A673 (cell line): ENCODE measurements at places on chromosomes 13 and 19.

DNA sequence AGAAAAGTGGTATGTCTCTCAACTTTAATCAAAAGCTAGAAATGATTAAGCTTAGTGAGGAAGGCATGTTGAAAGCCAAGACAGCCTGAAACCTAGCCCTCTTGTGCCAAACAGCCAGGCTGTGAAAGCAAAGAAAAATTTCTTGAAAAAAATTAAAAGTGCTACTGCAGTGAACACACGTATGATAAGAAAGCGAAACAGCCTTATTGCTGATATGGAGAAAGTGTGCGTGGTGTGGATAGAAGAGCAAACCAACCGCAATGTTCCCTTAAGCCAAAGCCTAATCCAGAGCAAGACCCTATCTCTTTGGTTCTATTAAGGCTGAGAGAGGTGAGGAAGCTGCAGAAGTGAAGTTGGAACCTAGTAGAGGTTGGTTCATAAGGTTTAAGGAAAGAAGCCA lies 96.4 kb downstream of the ZDHHC20 start:
- DNase-seq: no peak

DNA sequence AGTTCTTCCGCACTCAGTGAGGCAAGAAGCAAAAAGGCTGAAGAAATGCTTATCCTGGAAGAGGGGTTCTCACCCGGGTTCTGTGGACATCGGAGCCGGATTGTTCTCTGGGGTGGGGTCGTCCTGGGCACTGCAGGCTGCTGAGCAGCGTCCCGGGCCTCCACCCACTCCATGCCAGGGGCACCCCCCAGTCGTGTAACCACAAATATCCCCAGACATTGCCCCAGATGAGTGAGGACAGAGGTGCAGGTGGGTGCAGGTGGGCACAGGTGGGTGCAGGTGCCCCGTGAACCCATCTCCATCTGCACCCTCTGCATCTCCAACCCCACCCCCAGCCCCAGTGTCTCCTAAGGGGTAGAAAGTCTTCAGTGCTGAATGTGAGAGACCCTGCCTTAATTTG lies 67.5 kb downstream of the GNG7 start:
- DNase-seq: no peak

GRCh38 chr13:58907347-58907746 lies 1256.4 kb downstream of the DIAPH3 start:
- DNase-seq: no peak

DNA sequence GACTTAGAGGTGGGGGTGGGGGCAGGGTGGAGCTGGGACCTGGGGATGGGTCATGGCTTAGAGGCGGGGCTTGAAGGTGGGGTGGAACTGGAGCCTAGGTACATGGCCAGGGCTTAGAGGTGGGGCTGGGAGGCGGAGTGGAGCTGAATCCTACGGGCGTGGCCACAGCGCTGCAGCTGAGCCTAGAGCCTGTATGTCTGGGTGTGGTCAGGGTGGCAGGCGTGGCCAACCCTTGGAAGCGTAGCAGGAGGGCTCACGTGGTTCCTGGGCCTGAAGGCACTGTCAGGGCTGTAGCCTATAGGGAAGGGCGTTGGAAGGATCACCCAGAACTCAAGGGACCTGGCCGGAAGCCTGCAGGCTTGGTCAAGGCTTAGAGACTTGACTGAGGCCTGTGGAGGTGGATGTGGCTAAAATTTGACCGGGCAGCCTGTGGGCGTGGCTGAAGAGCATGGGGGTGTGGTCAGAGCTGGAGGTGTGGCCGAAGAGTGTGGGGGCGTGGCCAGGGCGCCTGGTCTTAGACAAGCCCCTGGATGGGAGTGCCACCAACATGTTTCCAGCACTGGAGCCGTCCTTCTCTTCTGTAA lies 24.3 kb downstream of the COLGALT1 start:
- peak; percentile 50 for DNase-seq

DNA sequence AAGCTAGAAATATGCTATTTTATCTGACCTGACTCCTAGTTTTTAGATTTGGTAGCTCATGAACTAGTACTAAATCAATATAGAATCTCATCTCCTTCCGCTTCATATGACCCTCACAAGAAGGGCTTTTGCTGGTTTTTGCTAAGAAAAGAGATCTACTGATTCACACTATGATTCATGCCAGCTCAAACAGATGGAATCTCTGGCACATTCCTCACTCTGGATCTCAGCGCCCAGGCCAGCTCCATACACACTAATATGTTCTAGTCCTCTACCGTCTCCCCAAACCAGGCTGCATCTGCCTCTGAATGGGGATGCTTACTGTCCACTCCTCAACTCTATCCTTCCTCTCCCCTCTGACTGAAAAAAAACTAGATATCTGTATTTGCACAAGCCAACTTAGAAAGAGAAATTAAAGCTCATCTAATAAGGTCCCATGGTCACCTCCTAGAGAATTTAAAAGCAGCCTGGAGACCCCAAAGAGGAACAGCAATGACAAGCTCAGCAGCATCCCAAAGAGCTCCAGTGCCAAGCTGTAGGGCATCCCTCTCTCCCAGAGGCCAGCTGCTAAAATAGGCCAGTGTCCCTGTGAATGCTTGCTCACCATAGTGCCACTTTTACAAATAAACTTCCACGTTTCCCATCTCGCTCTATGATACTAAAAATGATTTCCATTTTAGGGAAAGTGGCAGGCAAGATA lies 74.9 kb downstream of the LHFPL6 start:
- DNase-seq: peak; percentile 60

DNA sequence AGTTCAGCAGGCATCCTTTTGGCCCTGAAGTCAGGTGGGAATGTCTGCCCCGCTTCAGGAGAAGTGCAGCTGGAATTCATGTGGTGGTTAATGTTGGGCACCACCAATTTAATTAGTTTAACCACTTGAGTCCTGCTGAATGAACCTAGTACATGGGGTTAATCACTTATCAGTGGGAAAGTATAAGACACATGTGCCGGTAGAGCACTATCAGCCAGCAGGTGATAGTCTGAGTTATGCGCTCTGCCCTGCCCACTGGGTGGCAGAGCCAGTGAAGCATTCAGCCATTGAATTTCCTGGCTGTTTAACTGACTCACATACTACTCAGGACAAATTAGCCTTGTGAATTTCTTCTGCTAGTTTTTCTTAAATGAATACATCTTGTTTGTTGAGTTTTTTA lies 789.7 kb upstream of the PRR20A start:
- DNase-seq: peak; percentile 5

- DNase-seq: no peak
Observed at GRCh38 chr19:51168564-51169282, 26.6 kb downstream of the SIGLEC7 start.

GRCh38 chr19:815775-816499 lies 5.8 kb downstream of the PLPPR3 start:
- DNase-seq: no peak

DNA sequence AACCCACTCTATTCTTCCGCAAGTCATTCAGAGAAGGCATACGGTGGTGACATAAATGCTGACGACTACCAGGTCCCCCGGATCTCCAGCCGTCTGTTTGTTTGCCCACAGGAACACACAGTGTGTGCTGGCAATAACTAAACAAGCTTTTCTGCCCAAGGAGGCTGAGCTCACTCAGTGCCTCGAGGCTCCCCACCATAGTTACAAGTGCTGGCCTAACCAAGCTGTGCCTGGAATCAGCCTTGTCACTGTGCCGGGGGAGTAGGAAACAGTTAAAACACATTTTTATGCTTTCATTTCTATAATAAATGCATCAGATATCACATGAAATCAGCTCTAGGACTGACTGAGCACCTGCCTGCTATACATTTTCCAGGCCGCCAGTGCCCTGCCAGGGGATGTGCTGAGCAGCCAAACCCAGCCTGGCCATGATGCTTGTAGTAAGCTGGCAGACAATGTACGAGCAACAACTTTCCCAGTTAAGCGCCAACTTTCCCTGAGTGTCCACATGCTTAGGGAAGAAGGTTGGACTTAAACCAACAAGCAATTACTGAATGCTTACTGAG lies 28.1 kb downstream of the BRD4 start:
- DNase-seq: no peak

- DNase-seq: no peak
Observed at GRCh38 chr13:100275746-100276145, 186.9 kb downstream of the PCCA start.

- DNase-seq: no peak
Observed at GRCh38 chr19:3844596-3844995, 24.2 kb downstream of the ZFR2 start.

DNA sequence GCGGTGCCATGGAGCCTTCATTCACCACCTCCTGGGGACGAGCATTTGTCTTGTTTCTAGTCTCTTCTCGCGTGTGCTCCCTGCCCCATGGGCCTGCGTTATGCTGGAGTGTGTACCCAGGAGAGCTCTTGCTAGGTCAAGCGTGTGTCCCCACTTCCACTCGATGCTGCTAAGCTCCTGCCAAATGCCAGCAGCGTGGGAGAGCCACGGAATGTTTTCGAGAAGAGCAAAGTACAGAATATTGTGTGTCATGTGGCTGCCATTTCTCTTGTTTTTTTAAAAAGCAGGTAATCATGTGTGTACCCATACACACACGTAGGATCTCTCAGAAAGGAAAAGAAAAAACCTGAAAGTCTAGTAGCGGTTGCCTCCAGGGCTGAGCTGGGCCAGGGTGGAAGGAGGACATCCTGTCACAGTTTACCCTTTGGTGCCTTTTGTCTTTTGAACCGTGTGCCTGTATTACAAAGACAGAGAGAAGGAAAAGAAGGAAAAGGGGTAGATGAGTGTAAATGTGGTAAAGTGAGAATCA lies 28.6 kb downstream of the PAK4 start:
- DNase-seq: no peak

DNA sequence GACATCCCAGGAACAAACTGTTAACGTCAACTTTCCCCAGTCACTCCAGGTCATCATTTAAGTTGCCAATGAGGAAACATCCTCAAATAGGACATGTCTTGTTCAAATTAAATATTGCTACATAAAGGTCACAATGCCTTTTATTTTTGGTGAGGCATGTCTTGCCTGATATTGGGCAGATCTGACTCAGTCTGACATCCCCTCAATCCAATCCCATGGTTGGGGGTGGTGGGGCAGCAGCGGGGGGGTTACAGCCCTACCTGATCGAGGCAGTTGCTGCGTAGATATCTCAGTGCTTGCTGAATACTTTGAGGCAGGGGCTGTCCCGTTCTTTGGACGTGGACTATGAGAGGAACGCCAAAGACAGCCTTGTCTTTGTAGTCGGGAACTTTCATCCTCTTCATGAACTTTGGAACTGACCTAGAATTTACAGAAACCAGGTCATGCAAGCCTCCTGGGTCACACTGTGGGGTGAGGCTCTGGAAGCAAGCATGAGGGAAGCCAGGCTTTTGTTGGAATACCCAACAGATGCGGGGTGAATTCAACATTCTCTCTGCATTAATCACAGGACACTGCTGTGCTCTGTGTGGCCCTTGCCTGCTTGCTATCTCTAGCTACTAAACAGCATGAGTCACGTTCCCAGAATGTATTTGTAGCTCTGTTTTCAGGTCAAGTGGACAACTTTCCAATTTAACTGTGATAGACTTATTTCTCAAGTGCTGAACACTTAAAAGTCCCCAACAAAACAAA lies 109.8 kb downstream of the KL start:
- peak; percentile 86 for DNase-seq

- DNase-seq: no peak
Observed at GRCh38 chr13:63345835-63346234, 1930.2 kb upstream of the PCDH20 start.

GRCh38 chr19:21098291-21098690 lies 16.3 kb downstream of the ZNF714 start:
- no peak for DNase-seq

GRCh38 chr19:8460516-8461298 lies 15.9 kb downstream of the HNRNPM start:
- DNase-seq: no peak

DNA sequence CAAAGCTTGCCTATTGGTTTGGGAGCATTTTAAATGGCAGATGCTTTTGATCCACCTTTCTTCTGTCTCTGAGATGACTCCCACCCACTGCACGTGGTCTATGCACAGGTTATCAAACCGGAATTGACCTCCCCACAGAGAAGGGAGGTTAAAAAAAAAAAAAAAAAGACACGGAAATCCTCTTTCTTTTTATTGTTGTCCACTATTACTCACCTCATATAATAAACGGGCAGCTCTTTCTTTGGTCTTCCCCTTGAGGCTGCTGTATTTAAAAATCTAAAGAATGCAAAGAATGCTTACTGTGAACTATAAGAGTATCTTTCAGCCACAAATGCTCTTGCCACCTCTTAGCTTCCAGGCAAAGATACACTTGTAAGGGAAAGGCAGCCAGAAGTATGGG lies 329.7 kb downstream of the NDFIP2 start:
- DNase-seq: no peak

DNA sequence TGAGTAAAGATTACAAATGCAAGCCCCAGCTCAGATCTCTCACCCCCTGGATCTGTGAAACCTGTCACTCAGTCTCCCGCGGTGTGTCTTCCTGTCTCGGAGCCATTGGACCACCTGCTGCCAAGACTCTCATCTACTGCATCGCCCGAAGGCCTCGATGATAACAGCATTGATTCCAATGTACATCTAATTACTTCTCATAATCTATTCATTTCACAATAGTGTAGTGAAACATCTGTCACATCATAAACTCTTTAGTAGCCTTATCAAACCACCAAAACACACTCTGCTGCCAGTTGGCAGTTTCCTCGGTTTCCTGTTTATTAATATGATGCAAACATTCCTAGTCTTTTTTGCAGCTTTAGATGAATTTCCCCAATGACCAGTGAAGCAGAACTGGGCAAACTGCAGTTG lies 220.3 kb downstream of the POU4F1 start:
- DNase-seq: peak; percentile 96

DNA sequence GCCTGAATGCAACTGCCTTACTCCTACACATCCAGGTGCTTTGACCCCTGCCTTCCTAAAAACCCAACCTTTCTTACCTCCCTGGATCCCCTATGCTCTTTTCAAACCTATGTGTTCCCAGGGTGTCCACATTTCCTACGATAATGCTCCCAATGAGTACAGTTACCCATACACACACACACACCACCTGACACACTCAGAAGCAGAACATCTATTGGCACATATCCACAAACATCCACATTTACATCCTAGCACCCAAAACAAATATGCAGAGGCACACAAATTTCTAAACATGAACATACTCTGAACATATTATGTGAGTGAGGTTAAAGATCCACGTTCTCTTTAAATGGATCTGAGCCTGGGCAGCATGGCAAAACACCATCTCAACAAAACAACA lies 22.4 kb upstream of the PLAUR start:
- no peak for DNase-seq

DNA sequence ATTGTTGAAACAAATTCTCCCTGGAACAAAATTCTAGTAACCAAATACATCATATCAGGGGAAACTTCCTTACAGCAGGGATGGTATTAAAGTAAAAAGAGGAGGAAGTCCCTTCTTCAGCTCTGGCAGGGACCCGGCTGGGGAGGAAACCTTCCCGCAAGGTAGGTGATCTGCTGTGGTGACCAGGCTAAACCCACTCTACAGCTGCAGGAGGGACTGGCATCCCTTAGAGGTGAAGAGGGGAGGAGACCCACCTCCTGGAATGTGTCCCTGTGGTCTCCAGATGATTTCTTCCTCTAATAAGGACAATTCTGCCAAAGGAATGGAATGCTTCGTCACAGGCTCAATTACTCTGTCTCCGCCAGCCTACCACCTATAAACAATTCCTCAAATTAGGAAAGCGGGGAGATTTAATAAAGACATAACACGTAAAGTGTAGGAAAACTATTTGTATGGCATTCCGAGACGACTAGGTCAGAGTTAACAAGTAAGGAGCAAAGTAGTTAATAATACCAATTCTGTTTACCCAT lies 637 bp upstream of the PDS5B start:
- DNase-seq: no peak
